ENCODE measurements at places on chromosomes 5 and 9.

DNA sequence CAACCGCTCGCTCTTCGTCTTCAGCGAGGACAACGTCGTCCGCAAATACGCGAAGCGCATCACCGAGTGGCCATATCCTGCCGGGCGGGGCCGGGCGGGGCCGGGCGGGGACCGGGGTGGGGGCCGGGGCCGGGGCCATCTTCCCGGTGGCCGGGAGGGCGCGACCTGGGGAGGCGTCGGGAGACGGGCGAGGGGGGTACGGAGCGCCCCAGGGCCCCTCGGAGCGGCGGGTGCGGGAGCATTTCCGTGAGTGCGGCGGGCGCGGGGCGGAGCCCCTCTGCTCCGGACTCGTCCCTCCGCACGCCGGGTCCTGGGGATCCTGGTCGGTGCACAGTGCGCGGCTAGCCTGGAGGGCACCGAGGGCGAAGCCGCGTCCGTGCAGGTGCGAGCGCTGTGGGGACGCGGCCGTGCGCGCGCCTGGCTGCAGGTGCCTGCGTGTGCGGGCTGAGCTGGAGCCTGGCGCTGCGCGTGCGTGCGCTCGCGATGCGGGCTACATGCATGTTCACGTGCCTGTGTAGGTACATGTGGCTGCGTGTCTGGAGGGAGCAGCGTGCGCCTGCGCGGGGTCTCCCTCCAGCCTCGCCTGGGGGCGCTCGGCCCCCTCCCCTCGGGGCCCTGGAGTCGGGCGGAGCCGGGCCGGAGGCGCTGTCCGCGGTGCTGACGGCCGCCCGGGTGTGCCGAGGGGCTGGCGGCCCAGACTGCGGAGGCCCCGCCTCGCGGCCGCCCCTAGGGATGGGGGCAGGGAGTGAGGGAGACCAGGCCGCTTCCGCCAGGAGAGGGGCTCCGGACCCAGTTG lies 762 bp downstream of the CACNA1B start:
- DNase-seq: no peak

GRCh38 chr9:136339173-136339957 lies 12.0 kb downstream of the GPSM1 start:
- peak; percentile 85 for DNase-seq

GRCh38 chr5:152256580-152256979 lies 148.5 kb downstream of the NMUR2 start:
- no peak for DNase-seq

GRCh38 chr9:133957328-133957727 lies 34.8 kb downstream of the VAV2 start:
- DNase-seq: no peak

GRCh38 chr5:169063316-169063953 lies 237.5 kb downstream of the SLIT3 start:
- DNase-seq: no peak

DNA sequence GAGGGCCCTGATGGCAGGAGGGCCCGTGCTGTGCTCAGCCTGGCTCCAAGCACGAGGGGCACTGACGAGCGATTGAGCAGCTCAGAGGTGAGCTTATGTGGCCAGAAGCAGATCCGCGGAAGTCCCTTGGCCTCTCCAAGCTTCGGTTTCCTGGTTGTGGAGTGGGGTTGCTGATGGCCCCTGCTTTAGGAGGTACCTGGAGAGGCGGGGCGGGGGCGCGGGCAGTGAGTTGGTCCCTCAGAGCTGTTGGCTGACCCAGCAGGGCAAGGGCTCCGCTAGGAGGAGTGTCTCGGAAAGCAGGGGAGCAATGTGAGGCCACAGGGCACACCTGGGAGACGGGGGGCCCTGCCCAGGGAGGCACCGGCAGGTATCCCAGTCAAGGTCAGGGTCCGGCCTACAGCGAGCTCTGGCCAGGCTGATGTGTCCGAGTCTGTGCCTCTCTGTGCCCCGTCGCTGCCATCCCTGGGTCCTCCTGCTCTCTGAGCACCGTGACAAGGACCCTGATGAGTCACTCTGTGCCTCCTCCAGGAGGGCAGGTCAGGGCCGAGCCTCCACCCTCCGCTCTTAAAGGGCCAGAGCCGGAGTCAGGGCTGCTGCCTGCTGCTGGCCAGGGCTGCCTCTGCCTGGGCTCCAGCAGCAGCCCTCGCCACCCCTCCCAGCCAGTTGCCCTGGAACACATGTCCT lies 14.8 kb downstream of the NCS1 start:
- DNase-seq: no peak

DNA sequence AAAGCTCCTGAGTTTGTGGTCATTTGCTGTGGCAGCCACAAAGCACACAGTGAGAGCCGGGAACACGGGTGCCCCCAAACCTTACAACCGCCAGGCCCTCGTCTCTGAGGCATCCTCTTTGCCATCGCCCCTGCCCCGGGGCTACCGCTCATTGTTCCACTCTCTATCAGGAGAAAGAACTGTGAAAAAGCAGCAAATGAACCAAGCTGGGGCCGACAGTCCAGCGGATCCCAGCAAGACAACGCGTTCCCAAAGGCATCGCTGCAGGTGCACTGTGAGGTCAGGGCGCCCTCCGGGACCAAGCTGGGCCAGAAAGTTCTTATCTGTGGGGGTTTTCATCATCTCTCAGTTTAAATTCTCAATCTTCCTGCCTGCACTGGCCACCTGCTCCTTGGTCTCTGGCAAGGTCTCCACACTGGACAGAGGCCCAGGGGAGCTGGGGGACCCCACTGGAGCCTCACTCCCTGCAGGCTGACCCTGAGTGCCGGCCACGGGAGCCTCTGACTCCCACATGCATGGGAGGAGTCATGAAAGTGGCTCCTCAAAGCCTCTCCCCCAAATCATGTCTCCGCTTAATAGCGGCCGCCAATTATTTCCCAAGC lies 32.1 kb downstream of the VAV2 start:
- DNase-seq: no peak

- no peak for DNase-seq
These were observed 247.9 kb downstream of the MSX2 start for GRCh38 chr5:174972291-174972690.

- no peak for DNase-seq
These were observed 71.5 kb downstream of the DAP start for GRCh38 chr5:10689391-10690081.

- DNase-seq: no peak
These were observed 669.0 kb downstream of the LRRC70 start for GRCh38 chr5:63247651-63248050.
